ENCODE measurements at places on chromosomes 5 and 9.

GRCh38 chr5:72314571-72315172, 5.4 kb downstream of the MRPS27 start:
- DNase-seq: no peak

DNA sequence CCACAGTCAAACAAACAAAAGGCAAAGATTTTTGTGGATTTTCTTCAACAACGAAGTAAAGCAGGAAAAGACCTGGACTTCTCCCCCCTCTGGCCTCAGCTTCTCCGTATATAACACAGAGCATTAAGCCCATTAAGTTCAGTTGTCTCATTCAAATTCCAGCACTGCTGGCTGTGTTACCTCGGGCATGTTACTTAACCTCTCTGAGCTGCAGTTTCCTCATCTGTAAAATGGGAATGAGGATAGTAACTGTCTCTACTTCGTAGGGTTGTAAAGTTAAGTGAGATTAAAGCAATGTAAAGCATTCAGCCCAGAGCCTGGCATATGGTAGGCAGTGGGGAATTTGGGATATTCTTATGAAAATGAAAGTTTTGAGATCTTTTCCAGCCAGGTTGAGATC, 92.7 kb upstream of the SMIM23 start:
- DNase-seq: no peak

DNA sequence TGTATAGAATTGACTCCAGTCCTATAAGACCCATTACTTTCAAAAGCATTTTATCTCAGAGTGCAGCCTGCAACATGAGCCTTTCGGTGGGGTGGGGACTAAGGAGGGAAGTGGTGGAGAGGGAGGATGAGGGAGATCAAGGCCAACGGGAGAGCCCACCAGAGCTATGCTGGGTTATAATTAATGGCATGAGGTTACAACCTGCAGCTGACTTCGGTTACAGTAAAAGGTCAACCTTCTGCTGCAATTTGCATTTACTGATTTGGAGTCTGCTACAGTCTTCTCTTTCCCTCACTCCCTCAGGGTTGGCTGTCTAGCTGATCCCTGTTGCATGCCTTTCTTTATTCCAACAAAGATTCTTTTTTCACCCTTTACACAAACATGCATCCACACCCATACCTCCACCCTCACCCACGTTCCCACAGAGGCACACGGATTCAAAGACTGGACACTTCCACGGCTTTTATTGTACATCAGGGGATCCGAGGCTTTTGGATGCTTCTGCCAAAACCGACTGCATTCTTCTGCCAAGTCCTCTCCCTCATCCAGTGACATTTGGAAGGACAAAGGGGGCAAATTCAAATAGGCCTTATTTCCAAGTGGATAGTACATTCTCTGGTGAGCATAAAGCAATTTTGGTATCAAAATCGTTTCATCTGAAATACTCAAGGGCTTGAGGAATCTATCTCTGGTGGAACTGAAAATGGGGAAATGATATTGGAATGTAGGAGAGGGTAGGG, 381.2 kb downstream of the NFIB start:
- DNase-seq: no peak

DNA sequence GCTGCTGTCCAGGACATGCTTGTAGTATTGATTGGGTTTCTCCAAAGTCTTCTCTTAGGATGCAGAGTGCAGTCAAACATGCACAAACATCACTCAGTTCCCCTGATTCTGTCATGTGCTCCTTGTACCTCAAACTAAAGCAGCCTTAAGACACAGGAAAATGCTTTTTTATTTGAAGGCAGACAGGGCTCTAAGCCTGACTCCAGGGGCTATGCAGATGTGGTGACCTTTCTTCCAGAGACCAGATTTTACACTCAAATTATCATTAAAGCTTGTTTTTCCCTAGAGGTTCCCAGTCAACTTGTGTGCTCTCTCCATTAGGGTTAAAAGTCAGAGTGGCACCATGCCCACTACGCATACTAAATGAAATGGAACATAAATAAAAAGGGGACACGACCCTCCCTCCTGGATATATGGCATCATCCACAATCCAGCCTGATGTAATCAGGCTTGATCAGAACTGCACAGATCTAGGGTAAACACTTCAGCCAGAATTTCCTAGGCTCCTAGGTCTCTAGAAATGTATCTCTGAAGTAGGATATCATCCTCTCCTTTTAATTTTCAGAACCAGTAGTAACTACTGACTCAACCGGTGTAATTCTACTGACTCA, 771.1 kb downstream of the NR2F1-AS1 start:
- DNase-seq: no peak

DNA sequence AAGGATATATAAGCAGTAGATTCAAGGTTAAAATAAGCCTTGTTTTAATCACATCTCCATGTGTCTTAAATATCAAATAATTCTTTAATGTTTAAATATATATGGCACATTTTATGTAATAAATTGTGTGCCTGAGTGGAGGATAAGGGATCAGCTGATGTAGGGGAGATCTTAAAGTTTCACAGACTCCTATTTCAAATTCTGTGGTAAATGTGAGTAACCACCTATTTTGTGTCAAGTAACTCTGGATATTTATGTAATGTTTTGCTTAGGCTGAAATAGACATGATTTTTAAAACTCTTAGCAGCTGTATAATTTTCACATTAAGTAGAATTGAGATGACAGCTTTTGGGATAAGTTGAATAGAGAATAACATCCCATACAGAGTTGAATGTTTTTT, 41.3 kb upstream of the ITGA2 start:
- no peak for DNase-seq

DNA sequence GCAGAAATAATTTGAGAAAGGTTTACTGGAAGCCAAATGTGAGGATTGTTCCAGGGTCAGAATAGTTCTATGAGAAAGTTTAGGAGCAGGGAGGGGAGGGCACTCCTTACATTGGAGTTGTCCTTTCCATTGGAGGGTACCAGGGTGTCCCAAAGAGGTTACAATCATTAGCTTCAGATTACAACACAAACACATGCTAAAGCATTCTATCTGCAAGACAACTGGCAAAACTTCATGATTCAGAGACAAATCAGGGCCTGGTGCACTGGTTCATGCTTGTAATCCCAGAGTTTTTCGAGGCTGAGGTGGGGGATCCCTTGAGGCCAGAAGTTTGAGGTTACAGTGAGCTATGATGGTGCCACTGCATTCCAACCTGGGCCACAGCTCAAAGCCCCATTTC, 51.8 kb downstream of the NSUN2 start:
- no peak for DNase-seq

- DNase-seq: no peak
These were observed 30.2 kb upstream of the F2R start for GRCh38 chr5:76685704-76686103.

DNA sequence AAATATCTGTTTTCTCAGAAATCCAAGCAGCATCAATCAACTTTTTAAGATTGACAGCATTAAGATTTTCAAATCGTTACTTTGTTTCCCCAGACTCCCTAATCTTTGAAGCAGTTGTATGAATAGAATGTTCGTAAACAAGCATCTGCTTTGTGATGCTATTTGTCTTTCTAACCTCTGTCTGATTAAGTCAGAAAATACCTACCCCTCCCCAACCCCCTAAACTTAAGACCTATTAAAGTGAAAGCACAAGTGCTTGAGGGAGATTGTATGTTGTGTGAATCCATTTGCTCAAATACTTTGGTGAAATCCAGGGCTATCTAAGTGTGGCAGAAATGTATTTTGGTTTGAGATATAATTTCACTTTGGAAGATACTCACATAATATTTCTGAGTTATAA, 47.9 kb upstream of the C5orf47 start:
- DNase-seq: no peak

DNA sequence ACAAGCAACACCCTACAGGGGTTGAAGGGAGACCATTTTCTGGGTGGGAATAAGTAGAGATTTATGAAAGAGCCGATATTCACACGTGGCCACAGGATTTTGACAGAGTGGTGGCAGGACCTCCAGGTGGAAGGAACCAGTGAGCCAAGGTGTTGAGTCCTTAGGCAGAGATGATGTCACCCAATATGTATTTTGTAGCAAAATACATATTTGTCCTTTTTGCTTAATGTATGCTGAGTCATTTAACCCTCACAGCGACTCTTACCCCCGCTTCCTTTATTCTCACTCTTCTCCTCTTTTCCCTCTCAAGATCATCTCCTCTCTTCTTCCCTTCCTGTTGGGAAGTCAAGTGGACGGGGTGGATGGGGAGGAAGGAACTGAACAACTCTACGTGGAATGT, 215.7 kb upstream of the S1PR3 start:
- DNase-seq: no peak

DNA sequence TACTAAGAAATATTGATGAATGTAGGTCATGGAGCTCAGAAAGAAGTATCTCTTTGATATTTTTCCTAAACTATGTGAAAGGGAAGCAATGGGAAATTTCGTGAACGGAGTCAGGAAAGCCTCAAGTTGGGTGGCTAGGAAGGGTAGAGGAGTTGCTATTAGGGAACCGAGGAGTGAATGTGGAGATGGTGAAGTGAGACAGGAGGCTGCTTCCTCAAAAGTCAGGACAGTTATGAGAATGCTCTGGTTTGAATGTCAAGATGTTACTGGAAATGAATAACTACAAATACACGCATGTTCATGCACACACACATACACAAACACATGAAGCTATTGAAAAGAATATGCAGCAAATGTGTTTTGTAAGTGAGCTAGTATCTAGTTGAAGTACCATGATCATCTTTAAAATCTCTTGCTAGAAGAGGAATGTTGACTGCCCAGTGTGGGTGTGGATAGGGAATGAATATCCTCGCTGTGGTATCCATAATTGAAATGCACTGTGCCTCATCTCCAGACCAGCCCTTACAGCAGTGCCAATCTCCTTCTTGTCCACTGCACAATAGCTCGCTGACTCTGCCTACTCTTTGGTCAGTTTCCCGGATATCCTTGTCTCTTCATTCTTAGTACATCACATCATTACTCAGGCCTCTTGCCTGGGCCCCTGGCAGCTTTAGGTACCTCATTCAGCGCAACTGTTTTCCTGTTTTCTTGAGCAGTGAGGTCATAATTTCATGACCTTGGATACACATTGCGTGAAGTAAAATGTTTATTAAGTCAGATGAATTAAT, 21.9 kb upstream of the PDCD1LG2 start:
- DNase-seq: no peak

DNA sequence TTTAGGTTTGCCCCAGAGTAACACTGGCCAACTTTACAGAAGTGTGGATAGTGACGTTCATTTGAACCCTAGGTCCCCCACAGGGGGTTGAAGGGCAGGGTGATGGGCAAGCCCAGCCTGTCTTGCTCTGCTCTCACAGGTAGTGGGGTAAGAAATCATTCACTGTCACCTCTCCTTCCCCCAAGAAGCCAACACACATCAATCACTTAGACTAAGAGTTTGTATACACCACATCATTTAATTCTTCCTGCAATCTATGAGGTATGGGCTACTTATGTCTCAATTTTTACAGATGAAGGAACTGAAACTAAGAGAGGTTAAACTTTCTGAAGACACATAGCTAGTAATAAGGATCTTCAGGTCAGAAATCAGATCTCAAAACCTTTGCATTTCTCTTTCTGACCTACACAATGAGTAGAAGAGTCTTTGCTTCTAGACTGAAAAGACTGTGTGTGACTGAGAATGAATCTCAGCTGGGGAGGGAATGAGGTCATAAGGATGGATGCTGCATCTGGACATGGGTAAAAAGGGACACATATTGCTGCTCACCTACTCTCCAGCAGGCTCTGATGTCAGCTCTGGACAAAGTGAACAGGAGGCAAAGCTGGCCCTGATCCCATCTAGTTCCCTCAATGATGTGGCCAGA, 81.0 kb upstream of the EQTN start:
- DNase-seq: no peak

DNA sequence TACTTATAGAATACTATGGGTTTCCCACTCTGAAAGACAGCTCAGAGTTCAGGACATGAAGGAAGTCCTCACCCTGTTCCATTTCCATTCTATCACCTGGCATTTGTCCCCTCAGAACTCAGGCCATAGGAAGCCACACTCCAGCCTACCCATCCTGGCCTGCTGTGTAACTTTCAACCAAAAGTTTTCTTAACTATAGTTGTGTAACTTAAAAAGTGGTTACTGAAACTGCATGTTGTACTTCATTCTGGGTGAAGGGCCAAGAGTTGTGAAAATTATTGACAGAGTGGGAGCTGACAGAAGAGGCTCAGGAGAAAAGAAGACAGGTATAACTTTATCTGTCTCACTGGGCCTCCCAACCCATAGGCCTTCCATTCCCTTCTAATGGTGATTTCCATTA, 212.5 kb downstream of the RAB3C start:
- DNase-seq: no peak

Measured in SK-N-DZ (cell line).